ENCODE measurements at places on chromosomes 2 and 18. TPM values are rescaled to one million over a fixed set of nuclear protein-coding genes. Genes with fewer than 3 reads are reported as not detected.

DLX2 gene
- not detected for total RNA-seq

ADCYAP1 gene
- total RNA-seq = not detected

PCBP1 gene
- total RNA-seq = 525 TPM

IL1A gene
- total RNA-seq = 0.22 TPM

SFT2D3 gene
- 7.0 TPM for total RNA-seq
